ENCODE measurements at places on chromosomes 4 and X. TPM values are rescaled to one million over a fixed set of nuclear protein-coding genes. Genes with fewer than 3 reads are reported as not detected.

DNA sequence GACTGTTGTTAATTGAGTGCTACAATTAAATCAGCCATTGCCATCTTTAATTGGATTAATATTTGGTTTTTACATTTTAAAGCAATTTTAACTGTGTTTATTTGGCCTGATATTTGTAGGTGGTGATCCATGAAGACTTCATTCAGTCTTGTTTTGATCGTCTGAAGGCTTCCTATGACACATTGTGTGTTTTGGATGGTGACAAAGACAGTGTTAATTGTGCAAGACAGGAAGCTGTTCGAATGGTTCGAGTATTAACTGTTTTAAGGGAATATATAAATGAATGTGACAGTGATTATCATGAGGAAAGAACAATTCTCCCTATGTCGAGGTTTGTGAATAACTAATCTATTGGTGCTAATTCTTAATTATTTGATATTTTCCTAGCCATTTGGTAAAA, 82.6 kb downstream of the USP9X start:
- no peak for DNase-seq

DNA sequence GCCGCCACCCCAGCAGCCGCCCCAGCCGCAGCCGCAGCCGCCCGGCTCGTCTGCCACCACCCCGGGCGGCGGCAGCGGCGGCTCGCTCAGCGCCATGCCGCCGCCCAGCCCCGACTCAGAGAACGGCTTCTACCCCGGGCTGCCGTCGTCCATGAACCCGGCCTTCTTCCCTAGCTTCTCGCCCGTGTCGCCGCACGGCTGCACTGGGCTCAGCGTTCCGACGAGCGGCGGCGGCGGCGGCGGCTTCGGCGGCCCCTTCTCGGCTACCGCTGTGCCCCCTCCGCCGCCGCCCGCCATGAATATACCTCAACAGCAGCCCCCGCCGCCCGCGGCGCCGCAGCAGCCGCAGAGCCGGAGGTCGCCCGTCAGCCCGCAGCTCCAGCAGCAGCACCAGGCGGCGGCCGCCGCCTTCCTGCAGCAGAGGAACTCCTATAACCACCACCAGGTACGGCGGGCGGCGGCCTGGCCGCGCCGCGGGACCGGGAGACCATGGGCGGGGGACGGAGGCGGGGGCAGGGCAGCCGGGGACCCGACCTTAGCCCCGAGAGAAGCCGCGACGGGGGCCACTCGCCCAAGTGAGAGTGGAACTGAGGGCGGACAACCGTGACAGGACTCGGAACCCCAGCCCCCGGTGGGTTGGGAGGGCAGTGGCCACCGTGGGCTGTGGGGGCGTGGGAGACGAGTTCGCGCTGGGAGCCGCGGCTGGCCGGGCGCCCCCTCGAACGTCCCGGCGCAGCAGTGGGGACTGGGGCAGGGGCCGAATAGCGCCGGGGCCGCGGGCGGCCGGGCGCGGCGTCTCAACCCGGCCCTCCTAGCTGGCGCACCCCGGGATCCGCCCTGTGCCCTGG, 1.8 kb downstream of the CPEB2 start:
- peak; percentile 76 for DNase-seq

SORBS2 gene
- not detected for polyA plus RNA-seq

DDX60 gene
- polyA plus RNA-seq = 26.7 TPM

All from CD8-positive, alpha-beta memory T cell (primary cell).